Activated CD4-positive, CD25-positive, alpha-beta regulatory T cell treated with anti-CD3 and anti-CD28 coated beads, Interleukin-2, amount 50 U/mL, for 72 hours (primary cell): ENCODE measurements at places on chromosomes 6 and 20.

GRCh38 chr6:145865175-145865574, 50.6 kb upstream of the FBXO30 start:
- DNase-seq, result no peak

DNA sequence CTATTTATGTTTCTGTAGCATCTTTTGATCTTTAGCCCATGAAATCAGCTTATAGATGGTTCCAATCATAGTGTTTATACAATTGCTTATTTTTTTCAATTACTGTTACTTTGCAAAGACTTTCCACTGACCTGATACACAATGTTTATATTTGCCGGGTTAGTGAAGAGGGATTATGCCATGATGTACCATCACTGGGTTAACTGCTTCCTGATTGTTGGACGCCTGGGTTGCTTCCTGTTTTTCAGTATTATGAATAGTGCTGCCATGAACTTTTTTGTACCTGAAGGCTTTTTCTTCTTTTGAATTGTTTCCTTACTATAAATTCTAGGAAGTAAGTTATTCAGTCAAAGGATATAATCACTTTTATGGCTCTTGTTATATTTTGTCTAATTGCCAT, 6.9 kb downstream of the MANBAL start:
- DNase-seq, result no peak

DNA sequence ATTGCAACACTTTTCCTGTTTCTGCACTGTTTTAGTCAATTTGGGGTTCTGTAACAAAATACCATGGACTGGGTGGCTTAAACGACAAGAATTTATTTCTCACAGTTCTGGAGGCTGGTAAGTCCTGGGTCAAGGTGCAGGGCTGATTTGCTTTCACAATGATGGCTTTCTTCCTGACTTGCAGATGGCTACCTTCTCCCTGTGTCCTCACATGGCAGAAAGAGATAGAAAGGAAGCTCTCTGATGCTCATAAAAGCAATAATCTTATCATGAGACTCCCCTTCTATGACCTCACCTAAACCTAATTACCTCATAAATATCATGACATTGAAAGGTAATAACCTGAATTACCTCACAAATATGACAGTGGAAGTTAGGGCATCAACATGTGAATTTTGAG, 511.5 kb upstream of the CITED2 start:
- no peak for DNase-seq

DNA sequence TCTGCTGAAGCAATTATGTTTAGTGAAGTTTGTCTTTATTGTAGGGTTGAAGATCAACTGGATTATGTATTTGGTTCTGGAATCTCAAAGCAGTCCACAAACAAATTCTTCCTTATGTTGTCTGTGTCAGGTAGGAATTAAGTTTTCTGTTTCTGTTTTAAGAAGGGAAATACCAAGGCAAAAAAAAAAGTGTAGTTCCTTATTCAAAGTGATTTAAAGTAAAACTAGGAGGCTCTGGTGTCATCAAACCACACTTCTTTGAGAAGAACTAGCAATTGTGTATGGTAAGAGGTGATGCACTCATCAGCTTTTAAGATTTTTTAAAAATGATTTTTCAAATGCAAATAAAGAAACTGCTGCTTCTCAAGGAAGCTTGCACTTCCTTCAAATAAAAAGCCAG, 1.9 kb downstream of the FAM135A start:
- no peak for DNase-seq

- DNase-seq, result no peak
These were observed at the start of gene FRMD1 for GRCh38 chr6:168078943-168079405. Gene FRMD1, minus strand, starts transcription at chr6:168079212. Its CDS starts 118 bp downstream, at chr6:168079094.

DNA sequence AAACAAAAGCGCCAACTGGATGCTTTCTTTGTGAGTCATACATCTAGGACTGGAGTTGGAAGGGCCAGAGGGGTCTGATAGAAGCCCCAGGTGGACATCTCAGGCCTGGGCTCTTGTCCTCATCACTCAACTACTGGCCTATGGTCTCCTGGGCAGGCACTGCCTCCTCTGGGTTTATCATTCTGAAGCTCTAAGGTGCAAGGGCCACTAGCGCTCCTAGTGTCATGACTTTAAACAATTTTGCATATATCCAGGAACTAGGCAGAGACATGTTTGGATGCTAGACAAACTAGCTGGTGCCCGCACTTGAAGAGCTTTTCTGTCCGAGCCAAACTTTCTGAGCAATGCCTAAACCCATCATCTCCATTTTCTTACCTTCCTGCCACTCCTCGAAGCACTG, 72.3 kb downstream of the CD164 start:
- no peak for DNase-seq

GRCh38 chr20:62423326-62423706, 4.0 kb downstream of the RBBP8NL start:
- no peak for DNase-seq

DNA sequence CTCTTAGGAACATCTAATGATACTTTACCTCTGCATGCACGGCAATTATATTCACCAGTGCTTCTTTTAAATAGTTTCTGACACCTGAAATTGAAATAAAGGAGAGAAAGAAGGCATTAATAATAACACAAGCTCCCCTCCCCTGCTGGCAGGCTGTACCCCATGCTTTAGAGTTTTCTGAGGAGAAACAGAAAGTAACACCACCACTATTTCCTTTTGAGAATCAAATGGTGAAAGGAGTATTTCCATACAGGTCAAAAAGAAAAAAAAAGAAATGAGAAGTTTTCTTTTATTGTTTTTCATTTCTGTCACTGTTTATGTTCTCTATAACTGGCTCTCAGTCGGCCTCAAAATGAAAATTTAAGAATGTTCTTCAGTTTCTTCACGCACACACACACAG, 108.1 kb downstream of the IRF4 start:
- no peak for DNase-seq

- no peak for DNase-seq
These were observed 89.0 kb downstream of the ZFP64 start for GRCh38 chr20:52102559-52102958.

GRCh38 chr20:2307136-2307535, 11.3 kb downstream of the TGM3 start:
- no peak for DNase-seq

GRCh38 chr6:127880429-127880828, 20.4 kb downstream of the THEMIS start:
- DNase-seq, result no peak

GRCh38 chr6:157126183-157127098, 196.9 kb downstream of the TMEM242 start:
- DNase-seq, result no peak

GRCh38 chr20:25738198-25738597, 41.5 kb upstream of the ZNF337 start:
- DNase-seq, result no peak

DNA sequence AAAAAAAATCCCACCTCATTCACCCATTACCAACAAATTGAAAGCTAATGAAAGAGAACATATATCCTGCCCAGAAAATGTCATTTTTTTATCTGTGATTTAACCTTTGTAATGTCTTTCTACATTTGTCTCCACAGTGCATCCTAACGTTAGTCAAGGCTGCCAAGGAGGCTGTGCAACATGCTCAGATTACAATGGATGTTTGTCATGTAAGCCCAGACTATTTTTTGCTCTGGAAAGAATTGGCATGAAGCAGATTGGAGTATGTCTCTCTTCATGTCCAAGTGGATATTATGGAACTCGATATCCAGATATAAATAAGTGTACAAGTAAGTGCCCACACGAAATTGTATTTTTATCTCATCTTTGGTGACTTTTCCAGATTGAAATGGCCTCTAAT, 30.0 kb downstream of the RSPO3 start:
- no peak for DNase-seq

- DNase-seq, result no peak
These were observed 30.3 kb upstream of the POPDC3 start for GRCh38 chr6:105209950-105210706.

GRCh38 chr6:3745566-3746118, 5.9 kb downstream of the PXDC1 start:
- DNase-seq, result no peak

- DNase-seq, result no peak
These were observed 10.7 kb downstream of the TULP4 start for GRCh38 chr6:158322724-158323560.

GRCh38 chr6:159931112-159931511, 37.8 kb upstream of the IGF2R start:
- no peak for DNase-seq

DNA sequence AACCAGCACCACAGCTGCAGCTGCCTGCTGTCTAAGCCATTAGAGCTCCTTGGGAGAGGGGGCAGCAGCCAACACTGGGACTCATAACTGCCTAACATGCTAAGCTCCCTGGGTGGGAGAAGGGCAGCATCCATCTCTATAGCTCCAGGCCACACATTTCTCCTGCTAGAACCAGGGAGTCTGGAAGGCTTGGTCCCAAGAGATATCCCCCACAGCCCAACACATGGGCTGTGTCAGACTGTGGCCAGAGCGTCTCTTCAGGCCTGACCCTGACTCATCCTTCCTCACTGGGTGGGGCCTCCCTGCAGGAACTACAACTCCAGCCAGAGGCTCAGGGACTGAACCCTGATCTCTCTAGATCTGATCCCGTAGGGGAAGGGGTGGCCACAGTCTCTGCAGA, 411.1 kb downstream of the HDGFL1 start:
- no peak for DNase-seq

DNA sequence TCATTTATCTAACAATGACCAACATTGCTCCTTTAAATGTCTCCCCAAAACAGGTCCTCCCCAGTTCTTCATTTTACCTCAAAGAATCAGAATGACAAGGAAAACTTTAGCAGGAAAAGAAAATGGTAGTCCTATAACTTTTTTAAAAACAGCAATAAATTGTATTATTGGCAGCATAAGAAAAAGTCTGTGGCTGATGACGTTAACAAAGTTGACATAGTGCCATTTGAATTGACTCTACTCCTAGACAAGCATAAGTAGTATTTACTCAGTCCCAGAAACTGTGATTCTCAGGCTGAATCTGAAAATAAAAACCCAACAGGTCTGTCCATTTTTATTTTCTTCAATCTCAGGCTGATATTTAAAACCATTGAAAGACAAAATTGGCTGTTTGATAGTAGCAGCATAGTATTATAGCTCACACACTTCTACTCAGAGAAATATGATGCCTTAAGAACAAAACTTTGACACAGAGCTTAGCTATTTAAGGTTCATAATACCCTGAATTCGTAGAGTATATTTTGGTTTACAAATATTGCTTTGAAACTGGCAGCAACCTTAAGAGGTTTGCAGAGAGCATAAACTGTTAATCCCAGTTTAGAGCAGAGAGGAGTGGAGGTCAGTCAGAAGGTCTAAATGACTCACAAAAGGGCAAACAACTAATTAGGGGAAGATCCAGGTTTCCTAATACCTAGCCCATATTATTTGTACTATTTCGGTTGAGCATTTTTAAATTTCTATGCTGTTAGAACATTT, 35.0 kb upstream of the TENT5A start:
- DNase-seq, result no peak

GRCh38 chr20:64006902-64007301, 26.0 kb downstream of the PRPF6 start:
- DNase-seq, result no peak

DNA sequence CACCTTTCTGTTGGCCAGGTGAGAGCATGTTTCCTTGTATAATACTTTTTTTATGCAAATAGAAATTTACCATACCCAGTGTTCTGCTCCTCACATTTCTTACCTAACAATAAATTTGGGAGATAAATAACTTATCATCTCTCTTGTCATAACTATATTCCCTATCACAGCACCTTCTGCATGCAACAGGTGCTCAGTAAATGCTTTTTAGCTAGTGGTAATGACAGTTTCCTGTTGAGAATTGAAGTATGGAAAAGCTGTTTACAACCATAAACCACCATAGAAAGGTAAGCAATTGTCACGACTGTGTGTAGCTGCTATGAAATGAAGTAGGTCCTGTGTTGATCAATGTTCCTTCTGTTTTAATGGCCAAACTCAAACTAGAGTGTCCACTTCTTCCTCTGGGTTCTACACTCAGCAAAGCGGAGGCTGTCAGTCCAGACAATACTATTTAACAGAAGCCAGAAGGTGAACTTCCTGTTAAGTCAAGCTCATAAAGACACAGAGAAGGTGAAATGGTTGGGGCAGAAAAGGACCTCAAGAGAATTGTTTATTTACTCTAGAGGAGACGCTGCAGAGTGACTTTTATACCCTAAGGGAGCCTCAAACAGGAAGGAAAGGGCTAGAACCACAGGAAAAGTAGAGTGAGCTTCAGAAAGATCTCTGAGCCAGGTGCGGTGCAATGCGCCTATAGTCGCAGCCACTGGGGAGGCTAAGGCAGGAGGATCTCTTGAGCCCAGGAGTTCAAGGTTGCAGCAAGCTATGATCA, 84.0 kb upstream of the SLC22A16 start:
- no peak for DNase-seq

DNA sequence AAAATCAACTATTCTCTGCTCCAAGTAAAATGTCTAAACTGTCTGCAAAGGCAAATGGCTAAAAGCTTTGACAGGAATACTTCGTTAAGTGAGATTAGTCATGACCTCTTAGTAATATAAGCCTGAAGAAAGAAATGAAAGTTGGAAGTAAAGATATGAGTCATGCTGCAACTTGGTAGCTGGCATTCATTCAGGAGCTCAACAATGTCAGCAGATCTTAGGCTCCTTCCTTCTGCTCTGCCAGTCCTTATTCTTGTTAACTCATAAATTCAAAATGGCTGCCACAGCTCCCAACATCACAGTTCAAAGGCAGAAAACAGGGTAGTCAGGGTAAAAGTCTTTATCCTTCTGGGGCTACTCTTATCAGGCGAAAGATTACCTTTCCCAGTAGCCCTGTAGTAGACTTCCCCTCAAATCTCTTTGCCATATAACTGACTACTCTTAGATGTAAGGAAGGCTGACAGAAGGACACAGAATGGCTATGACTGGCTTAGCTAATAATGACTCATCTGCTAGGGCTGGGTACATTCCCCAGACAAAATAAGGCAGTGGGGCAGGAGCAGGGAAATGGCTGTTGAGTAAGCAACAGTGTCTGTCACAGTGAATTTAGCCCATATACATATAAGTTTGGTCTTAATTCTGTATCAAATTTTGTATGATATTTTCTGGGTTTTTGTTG, 24.4 kb upstream of the C6orf62 start:
- no peak for DNase-seq

DNA sequence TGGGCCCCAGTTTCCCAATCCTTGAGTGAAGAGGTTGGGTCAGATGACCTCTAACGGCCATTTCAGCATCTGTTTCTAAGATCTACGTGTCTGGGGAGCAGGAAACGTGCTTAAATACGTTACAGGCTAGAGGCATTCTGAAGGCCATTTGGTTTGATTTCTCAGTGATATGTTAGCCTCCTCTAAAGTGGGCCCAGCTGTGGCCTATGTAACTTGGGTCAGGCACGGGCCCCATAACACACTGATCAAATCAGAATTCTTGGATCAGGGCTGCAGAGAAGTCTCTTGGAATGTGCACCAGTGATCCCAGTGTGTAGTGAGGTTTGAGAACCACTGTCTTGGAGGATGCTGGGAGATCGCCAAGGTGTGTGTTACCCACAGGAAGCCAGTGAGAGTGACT, 36.1 kb upstream of the TGM3 start:
- DNase-seq, result no peak

DNA sequence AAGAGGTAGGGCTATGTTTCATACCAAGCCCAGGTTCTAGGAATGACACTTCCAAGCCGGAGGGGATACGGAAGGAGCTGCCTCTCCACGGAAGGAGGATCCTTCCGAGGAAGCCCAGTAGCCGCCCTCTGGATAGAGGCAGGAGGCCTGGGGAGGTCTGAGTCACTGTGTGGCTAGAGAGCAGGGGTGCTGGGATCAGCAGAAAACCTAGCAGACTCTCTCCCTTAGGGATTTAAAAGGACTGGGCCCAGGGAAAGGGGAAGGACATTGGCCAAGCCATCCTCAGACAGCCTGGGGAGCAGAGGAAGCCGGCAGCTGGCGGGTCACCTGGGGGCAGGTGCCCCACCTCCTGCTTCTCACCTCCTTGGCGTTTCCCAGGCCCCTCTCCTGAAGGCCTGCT, 36.6 kb upstream of the NFATC2 start:
- no peak for DNase-seq
